Esophagus squamous epithelium (tissue), 5 donors: ENCODE measurements at places on chromosomes 11 and 22.

- no peak for DNase-seq
Observed at GRCh38 chr22:44671742-44672141, 30.3 kb upstream of the PRR5 start.

- DNase-seq = no peak
Observed at GRCh38 chr22:26781596-26781995, 124.2 kb downstream of the MIAT start.

GRCh38 chr11:82792822-82793569 lies 59.3 kb upstream of the FAM181B start:
- DNase-seq = no peak

DNA sequence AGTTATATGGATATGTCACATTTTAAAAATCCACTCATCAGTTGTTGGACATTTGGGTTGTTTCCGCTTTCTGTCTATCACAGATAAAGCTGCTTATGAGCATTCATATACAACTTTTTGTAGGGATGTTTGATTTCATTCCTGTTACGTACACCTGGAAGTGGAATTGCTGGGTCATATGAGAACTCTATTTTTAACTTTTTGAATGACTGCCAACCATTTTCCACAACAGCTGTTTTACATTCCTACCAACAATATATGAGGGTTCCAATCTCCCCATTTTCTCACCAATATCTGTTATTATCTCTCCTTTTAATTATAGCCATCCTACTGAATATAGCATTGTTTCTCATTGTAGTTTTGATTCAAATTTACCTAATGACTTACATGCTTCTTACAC lies 172.0 kb downstream of the UVRAG start:
- DNase-seq = no peak

GRCh38 chr11:16603245-16603644 lies 135.2 kb upstream of the C11orf58 start:
- no peak for DNase-seq

DNA sequence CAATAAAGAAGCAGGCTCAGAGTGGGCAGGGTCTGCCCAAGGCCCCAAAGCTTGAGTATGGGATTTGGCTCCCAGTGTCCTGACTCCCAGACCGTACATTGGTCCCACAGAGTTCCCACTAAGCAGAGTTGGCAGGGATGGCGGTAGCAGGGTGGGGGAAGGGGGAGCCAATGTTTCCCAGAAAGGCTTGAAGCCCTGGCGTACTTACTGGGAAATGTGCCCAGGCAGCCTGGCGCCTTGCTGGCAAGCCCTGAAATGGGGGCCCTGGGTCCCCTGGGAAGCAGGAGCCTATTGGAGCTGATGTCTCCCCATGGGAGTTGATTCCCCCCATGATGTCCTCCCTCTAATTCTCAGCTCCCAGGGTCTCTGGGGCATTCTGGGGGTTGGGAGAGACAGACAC lies 9.3 kb downstream of the ARHGEF17 start:
- DNase-seq = no peak

- DNase-seq = no peak
Observed at GRCh38 chr11:39651857-39652461, 1807.5 kb downstream of the LRRC4C start.
